Neural crest cell (in vitro differentiated cells): ENCODE measurements at places on chromosomes 2 and 18. TPM values are rescaled to one million over a fixed set of nuclear protein-coding genes. Genes with fewer than 3 reads are reported as not detected.

HIBCH gene
- total RNA-seq, result 32.6 and 33.7 TPM in 2 replicates

IL18R1 gene
- not detected in 2 replicates for total RNA-seq

ZSWIM2 gene
- total RNA-seq, result not detected in 2 replicates

MGAT4A gene
- total RNA-seq, result 11.5 and 12.2 TPM in 2 replicates

PROKR1 gene
- total RNA-seq, result 0.09 and 0.16 TPM in 2 replicates

CRYBA2 gene
- total RNA-seq, result not detected in 2 replicates

CCBE1 gene
- 0.18 and 0.33 TPM in 2 replicates for total RNA-seq

DSG4 gene
- not detected in 2 replicates for total RNA-seq

HSPE1 gene
- 186 and 203 TPM in 2 replicates for total RNA-seq
